ENCODE measurements at places on chromosomes 7 and 10.

DNA sequence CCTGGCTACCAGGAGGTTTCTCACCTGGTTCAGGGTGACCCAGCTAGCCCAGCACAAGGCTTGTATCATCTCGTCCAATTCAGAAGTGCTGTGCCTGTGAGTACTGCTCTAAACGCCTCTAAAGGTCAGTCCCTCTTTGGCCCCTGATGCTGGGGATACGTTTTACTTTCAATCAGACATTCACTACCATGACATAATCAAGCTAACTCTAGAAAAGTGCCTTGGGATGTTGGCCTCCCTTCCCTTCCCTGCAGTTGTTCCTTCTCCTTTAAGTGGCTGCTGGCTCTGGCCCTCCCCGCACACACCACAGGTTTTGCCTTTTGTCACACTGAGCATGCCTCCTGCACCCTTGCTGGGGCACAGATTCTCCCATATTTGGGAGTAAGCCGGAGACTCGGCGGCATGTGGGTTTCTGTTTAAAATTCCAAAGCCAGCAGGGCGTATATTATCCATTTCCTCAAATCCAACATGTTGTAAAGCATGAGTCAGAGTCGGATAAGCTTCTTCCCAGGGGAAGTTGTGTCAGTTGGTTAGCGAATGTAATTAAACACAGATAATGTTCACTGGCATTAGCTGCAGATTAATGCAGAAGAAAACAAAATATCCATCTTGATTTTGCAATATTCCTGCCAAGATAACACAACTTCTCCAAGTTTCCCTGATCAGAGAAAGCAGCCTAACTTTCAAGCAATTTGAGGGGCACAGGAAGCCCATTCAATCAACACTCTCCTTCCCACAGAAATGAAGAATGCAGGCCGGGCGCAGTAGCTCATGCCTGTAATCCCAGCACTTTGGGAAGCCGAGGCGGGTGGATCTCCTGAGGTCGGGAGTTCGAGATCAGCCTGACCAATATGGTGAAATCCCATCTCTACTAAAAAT lies 31.8 kb upstream of the VCL start:
- DNase-seq = no peak

DNA sequence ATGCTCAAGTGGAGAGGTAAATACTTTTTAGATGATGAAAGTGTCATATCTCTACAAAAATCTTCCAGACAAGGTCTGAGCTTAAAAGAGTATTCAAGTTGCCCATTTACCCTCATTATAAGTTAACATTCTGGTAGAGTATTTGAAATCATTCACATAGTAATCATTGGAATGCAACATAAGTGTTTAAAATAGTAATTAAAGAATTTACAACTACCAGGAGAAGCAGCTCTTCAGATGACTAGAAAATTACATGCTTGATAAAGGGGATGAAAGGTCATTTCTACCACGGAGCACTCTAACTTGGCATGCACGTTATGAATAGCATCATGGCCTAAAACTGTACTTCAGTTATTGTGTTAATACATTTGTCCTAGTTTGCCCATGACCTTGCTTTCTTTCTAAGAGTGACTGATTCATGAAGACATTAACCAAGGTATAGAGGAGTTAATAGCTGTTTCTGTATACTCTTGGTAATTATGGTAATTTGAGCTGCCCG lies 120.0 kb downstream of the SEMA3E start:
- DNase-seq = no peak

GRCh38 chr10:18753312-18753895 lies 94.2 kb downstream of the ARL5B start:
- no peak for DNase-seq

GRCh38 chr10:10294184-10294880 lies 723.3 kb upstream of the CELF2 start:
- no peak for DNase-seq

GRCh38 chr7:132321387-132321786 lies 254.9 kb downstream of the PLXNA4 start:
- DNase-seq = no peak

DNA sequence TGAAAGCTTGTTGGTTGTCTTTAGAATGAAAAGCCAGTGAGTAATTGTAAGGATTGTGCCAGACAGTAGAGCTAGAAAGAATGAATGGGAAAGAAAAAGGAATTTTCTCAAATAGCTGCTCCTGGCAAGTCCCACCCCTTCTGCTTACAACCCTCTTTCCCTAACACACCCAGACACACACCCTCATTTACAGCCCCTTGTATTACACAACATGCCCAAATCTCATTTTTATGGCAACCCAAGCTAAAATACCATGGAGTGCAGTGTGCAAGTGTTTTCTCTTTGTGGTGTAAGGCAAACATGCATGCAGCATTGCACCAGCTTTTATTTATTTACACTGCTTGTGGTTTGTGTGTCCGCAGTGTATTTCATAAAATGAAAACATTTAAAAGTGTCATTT lies 1.5 kb downstream of the PRKAR2B start:
- no peak for DNase-seq

DNA sequence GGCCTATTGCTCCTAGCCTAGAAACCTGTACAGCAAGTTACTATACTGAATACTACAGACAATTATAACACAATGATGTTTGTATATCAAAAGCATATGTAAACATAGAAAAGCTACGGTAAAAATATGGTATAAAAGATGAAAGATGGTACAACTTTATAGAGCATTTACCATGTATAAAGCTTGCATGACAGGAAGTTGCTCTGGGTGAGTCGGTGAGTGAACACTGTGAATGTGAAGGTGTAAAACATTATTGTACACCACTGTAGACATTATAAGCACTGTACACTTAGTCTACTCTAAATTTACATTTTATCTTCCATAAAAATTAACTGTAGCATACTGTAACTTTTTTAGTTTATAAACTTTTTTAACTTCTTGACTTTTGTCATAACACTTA lies 674.3 kb upstream of the ZWINT start:
- DNase-seq = no peak

GRCh38 chr10:48799341-48800006 lies 114.8 kb downstream of the WDFY4 start:
- DNase-seq = no peak

DNA sequence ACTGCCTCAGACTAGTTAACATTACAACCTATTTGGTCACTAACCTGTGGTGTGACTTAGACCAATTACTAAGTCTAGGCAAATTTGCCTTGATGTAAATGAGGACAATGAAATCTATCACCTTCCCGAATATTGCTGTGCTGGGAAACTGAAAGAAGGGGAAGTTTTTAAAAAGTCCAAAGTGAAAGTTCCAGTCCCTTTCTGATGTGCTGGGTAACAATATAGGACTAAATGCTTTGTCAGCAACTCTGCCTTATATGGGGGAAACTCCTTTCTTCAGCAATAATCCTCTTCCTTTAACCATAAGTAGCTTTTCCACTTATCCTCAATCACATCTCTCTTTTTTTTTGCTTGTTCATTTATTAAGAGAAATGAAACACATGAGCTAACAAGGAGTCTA lies 3.9 kb downstream of the PIK3AP1 start:
- no peak for DNase-seq

GRCh38 chr7:96640054-96640453 lies 69.6 kb downstream of the SEM1 start:
- no peak for DNase-seq

GRCh38 chr7:64655811-64656210 lies 10.1 kb upstream of the ZNF107 start:
- no peak for DNase-seq

DNA sequence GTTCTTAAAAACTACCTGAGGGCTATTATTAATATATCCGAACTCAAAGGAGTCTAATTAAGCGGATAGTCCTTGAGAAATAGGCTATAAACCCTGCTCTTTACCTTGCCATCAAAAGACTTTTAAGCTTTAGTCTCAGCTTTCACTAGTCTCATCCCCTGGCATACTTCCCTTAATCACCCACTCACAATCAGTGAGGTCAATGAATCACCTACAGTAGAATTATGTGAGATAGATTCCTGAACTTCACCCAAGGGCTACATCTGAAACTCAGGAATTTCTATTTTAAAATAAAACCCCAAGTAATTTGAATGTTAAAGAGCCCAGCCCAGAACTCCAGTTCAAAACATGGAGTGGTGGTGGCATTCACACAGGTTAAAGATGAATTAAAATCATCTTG lies 108.7 kb downstream of the ETV1 start:
- DNase-seq = no peak

DNA sequence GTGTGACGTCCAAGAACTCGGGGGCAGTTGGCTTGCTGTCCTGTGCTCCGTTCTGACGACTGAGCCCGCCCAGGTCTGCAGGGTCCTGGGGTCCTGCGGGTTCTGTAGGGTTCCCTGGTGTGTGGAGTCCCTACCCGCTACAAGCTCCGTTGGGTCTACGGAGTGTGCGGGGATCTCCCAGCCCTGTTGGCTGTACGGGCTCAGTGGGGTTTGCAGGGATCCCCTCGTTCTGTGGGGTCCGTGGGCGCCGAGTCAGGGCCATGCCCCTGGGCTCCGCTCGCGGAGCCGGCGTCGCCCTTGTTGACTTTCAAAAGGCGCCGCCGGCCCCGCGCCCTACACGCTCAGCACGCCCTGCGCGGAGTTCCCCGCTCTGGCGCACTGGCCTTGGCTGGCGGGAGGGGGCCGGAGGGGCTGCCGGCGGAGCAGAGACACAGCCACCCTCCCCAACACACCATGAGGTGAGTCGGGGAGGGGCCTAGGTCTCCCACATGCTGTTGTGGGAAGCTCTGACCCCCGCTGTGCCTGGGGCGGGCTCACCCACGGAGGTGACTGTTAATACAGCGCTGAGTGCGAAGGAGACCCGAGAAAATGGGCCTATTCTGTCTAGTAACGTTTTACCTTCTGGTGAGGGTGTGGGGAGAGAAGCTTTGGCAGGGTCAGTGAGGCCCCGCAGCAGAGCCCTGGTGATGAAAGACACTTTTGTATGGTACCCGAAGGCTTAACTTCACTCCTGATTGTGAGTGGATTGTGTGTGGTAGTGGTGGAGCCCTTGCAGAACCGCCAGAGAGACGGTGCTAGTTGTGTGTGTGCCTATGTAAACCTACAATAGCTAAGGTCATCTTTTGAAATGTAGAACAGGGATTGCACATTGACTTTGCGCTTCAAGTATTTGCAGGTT lies 8.1 kb downstream of the TASOR2 start:
- no peak for DNase-seq

- no peak for DNase-seq
These were observed 945.9 kb downstream of the GRID1 start for GRCh38 chr10:85420501-85421191.

- no peak for DNase-seq
These were observed 20.9 kb upstream of the CYP3A43 start for GRCh38 chr7:99806839-99807478.

DNA sequence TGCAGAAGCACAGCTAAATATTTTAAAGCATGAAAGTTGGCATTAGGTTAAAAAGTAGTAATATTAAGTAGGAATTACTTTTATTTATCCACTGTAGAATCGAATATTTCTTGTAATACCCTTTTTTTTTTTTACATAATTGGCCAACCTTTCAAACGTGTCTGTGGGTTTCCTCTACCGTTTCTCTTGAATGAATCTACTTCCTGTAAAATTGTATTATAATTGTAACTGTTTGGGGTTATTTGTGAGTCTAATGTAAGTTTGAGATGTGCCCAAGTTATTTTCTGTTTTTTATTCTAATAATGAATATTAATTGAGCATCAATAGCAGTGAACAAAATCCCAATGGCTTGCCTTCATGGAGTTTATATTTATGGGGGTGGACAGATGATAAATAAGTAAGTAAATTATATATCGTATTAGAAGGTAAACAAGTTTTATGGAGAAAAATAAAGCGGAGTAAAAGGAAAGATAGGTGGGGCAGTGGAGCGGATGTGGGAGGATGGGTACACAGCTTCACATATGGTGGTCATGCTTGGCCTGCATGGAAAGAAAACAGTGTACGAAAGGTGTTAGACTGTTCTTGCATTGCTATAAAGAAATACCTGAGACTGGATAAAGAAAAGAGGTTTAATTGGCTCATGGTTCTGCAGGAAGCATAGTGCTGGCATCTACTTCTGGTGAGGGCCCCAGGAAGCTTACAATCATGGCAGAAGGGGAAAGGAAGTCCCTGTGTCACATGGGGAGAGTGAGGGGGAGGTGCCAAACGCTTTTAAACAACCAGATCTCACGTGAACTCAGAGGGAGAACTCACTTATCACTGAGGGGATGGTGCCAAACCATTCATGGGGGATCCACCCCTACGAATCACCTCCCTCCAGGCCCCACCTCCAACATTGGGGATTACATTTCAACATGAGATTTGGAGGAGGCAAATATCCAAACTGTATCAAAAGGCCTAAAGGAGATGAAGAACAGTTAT lies 5.4 kb downstream of the TSPAN13 start:
- no peak for DNase-seq

- no peak for DNase-seq
These were observed 106.5 kb upstream of the BMPER start for GRCh38 chr7:33798686-33799325.

GRCh38 chr10:49312246-49312869 lies 13.4 kb downstream of the C10orf71 start:
- DNase-seq = no peak

GRCh38 chr10:29392376-29393021 lies 103.6 kb downstream of the LYZL1 start:
- no peak for DNase-seq

DNA sequence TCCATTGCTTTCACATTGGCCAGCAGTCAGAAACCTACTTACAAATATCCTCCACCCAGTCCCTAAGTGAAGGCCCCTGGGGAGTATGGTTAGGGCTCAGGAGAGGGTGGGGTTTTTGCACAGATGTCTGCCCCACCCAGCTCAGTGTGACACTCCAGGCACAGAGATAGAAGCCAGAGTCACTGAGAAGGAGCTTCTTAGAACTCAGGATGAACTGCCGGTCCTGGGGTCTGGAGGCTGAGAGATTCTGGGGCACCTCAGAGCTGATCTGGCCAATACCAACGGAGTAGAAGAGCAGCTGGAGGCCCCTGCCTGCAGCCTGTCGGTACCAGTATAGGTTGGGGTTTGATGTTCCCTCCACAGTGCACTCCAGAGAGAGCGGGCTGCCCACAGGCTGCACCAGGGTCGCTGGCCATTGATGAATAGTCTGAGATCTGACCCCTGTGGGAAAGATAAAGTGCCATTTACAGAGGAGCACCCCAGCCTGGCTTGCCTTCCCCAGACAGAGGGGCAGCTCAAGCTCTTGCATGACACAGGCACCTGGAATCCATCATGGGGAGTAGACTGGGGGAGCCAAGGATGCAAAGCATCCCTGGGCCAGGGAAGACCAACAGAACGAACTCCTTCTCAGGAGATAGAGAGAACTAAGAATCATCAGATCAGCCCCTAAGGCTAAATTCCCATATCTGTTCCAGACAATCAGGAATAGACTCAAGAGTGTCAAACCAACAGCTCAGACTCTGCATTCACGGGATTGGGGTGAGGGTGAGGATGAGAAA lies 41.9 kb downstream of the PRSS2 start:
- no peak for DNase-seq

DNA sequence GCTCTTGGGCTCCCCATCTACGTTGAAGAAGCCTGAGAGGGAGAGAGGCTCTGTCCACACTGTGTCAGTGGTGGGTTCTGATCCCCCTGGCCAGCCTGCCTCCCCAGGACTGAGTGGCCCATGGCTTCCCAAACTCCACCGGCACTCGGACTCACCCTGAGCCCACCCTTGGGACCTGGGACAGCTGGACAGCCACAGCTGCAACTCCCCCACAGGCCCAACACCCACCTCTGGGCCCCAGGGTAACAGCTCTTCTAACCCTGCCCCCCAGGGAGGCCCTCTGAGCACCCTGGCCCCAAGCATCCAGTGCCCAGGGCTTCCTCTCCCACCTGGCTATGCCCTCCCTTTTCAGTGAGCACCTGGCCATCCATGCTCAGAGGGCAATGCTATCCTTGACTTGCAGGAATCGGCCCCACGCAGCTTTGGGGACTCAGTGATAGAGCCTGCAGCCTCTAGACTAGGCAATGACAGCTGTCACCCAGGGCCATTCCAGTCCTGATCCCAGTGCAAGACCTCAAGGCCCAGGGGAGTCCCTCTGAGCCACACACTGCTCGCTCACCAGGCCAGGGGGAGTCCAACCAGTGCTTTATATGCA lies 17.9 kb downstream of the OGDHL start:
- DNase-seq = no peak

Measured in LNCaP clone FGC (cell line).